ENCODE measurements at places on chromosomes 3 and 15.

DNA sequence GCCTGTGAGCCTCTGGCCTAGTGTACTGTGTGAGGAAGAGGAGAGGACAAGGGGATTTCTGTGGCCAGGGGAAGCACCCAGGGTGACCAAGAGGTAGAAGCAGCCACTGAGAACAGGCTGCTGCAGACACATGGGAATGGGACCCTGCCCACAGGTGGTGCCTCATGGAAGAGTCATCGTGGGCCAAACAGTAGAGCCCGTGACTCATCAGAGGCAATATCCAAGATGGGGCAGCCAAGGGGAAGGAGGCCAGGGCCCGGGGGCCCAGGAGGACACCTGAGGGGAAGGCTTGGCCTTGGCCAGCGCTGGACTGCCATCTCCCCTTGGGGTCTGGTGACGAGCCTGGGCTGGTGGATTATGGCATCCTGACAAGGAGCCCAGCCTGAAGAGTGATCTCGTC lies 275.0 kb upstream of the LYSMD4 start:
- DNase-seq = no peak

GRCh38 chr3:100114413-100115030 lies at the start of gene FILIP1L:
Gene FILIP1L, minus strand, starts transcription at chr3:100114501.
- DNase-seq = no peak

DNA sequence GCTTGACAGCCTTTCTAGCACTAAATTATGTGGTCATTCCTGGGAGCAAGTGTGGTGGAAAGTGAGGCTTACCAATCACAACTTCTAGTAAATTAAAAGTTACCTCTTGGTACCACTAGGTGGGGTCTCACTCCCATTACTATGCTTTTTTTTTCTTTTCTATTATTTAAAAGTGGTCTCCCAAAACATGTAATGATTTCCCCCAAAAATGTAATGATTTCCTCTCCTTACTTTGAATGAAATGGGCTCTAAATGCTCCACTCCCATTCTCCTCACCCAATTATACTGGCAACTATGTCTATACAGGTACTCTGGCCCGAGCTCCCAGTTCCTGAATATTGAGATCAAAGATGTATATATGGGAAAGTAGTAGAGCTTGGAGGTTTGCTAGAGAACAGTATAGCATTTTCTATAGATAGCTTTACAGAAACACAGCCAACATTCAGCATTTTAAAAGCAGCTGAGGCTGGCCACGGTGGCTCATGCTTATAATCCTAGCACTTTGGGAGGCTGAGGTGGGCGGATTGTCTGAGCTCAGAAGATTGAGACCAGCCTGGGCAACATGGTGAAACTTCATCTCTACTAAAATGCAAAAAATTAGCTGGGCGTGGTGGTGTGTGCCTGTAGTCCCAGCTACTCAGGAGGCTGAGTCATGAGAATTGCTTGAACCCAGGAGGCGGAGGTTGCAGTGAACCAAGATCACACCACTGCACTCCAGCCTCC lies 70.9 kb downstream of the DCUN1D1 start:
- DNase-seq = no peak

DNA sequence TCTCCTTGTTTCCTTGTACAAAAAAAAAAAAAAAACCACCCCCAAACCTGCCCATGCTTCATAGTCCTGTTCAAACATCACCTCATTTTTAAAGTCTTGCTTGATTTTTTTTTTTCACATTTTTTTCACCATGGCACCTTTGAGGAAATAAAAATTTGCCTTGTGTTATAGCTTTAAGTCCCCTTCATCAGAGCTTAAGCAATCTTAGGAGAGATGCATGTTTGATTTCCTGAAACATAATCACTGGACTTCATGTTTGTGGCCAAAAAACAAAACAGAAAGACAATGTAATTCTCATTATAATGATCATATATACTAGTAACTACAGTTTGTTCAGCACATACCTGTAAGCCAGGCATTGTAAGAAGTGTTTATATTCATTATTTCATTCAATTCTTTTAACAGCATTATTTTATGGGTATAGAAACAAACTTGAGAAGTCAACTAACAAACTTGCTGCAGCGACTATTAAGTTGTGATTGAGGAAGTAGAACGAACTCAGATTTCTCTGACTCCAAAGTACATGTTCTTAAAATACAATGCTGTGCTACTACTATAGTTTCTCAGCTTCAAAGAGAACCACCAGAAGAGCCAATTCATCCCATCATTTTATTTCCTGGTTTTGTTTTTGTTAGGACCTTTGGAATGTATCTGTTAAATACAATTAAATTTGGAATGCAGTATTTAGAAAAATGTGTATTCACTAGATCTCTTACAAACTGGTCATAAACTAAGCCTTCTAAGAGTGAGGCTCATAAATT lies 203.8 kb downstream of the TCF12 start:
- no peak for DNase-seq

Measured in NCI-H1436 (cell line).